Fibroblast of skin of scalp (primary cell): ENCODE measurements at places on chromosomes 6 and 20.

GRCh38 chr20:58650776-58651558 lies at the start of gene STX16:
Gene STX16 (plus strand): TSS chr20:58651283. CDS start chr20:58652007, 724 bp downstream.
- peak; percentile 96 for DNase-seq

DNA sequence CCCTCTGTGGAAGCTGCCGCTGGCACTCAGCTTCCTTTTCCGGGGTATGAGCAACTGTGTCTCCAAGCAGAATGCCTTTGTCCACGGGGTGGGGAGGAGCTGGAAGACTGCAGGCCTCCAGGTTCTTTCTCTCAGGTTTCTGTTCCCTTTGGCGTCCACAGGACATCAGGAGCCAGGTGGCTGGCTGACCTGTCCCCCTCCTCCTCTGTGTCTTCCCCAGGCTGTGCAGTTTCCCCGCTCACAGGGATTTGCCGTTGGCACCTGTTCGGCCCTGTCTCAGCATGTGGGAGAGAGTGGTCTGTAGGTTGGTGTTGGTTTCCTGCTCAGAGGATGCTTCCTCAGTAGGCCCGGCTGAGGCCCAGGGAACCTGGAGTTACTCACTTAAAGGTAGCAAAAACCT lies 43.5 kb downstream of the CDS2 start:
- DNase-seq: no peak

- no peak for DNase-seq
These were observed 578.2 kb upstream of the NRSN1 start for GRCh38 chr6:23547851-23548250.

DNA sequence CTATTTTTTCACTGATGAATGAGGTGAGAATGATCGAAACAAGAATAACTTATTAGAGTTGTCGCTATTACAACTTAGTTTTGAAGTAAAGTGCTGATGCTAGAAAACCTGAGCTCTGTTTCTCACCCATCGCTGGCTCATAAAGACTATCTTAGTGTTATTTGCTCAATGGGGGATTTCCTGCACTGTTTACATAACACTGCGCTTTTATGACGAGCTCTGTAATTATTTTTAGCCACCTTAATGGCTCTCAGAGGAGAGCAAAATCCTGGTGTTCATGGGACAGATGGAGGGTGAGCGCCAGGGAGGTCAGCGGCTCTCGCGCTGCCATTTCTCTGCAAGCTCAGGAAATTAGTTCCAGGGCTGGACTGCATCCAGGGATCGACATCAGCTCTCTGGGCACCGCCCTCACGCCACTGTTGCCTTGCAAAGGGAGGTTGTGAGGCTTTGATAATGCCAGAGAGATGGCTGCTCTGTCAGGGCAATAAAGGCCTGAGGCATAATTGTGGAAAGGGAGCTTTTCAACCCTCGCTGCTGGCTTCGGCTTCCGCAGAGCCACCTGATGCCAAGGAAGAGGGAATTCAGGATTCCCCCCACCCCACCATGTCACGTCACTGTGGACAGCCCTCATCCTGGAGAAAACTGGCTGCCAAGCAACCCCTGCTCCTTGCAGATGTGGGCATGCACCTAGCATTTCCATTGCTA lies 72.0 kb downstream of the DACT2 start:
- peak; percentile 21 for DNase-seq

- DNase-seq: no peak
These were observed 422.6 kb downstream of the QKI start for GRCh38 chr6:163836876-163837690.

- DNase-seq: no peak
These were observed 59.5 kb downstream of the PLEKHG1 start for GRCh38 chr6:150659046-150659763.

- peak; percentile 99 for DNase-seq
These were observed 55.2 kb downstream of the TGM2 start for GRCh38 chr20:38109591-38110524.

DNA sequence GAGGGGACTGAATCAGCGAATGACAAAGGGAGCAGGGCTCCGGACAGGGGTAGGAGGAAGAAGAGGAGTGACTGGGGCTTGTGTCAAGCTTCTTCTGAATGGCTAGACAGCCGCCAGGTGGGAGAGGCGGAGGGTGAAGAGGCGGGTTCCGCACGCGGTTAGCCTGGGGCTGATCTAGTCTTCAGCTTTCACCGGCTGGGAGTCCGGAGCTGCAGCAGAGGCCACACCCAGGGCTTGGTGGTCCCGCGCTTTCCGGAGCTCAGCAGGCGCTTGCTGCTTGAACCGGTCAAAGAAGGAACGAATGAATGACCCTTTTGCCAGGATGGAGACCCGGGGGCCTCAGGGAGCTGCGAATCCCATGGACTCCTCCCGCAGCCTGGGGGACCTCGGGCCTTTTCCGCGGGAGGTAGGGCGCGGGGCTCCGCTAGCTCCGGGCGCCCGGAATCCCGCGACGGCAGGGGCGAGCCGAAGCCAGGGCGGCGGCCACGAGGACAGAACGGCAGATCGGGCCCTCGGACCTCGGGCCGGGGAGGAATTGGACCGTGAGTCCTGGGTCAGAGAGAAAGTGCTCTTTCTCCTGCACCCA lies at the start of gene C6orf141:
Gene C6orf141 (plus strand): TSS at position 177 of the 586 bp plus-strand sequence. CDS start 125 bp downstream, at position 302.
- DNase-seq: no peak

DNA sequence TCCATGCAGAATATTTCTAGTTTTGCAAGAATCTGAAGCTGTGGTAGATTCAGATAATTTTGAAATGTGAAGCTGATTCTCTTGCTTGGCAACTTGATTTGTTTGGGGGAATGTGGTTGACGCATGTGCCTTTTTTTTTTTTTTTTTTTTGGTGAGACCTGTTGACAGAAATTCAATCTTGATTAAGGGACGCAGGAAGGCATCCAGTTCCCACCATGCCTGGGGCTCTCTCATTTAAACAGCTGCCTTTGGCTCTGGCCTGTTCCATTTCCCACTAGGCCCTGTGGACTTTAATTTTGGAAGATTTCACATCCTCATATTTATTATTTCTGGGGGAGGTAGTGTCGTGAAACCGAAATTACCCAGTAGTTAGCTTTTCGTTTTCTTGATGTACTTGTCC lies 8.6 kb downstream of the TPX2 start:
- peak; percentile 38 for DNase-seq

DNA sequence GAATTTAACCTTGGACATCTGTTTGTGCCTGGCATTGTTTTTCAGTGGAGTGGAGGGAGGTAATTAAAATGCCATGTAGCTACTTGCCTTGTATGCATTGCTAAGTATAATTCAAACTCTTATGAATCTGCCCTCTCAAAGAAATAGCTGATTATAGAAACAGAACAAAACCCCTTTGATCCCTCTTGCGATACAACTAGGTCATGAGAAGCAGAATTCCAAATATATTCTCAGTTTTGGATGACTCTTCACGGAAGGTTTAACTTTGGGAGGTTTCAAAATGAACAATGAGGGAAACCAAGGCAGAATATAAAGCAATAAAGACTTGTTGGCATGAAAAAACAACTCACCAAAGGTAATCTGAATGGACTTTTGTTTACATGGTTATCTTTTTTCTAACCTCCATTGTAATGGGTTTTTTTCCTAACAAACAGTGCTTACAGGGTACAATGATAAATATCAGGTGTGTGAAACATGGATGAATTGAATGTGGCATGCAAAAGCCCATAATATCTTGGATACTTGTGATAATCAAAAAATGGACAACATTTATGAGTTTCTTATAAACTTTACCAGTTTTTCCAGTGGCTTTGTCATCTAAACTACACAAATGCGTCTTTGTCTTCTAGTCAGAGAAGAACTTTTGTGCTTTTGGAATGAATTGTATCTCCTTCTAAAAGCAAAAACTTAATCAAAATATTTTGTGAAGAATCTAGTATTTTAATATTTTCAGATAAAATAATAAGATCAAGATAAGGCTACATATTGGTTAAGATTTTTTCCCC lies 15.7 kb upstream of the HEY2 start:
- no peak for DNase-seq

DNA sequence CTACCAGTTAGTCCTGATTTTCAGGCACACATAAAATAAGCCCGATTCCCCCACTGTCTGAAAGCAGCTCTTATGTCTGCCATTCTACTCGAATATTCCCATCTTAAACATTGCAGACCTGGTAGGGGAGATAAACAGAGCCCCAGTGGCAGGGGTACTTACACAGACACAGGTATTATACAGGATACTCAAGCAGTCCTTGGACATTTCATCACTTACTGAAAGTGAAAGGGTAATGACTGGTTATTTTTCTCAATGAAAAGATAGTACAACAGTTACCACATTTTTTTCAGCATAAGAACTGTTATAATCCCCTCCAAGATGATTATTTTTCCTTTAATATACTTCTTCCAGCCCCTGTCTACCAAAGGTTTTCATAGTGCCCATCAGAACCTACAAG lies 37.8 kb downstream of the TRPC4AP start:
- no peak for DNase-seq

DNA sequence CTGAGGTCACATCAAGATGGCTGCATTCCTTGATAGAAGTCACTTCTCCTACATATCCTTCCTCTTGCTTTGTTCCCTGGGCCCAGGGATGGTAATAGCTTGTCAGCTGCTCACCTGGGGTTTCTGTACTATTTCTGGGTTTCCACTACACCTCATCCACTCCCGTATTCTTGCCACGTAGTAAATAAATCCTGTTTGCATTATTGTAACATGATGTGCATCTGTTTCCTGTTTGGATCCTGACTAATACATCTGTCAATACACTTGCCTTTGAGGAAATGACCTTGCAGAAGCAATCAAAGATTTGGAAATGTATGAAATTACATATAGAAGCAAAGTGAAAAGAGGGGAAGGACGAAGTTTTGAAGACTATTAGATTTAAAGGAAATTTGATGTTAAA lies 619.0 kb downstream of the PHF3 start:
- no peak for DNase-seq

DNA sequence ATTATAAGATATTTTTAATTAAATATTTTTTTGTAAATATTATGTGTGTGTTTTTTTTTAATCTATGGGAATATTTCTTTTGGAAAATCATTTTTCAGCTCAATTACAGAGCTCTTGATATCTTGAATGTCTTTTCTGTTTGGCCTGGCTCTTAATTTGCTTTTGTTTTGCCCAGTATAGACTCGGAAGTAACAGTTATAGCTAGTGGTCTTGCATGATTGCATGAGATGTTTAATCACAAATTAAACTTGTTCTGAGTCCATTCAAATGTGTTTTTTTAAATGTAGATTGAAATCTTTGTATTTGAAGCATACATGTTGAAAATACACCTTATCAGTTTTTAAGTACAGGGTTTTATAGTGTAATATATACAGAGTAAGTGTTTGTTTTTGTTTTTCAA lies 2.6 kb downstream of the ID4 start:
- DNase-seq: no peak

DNA sequence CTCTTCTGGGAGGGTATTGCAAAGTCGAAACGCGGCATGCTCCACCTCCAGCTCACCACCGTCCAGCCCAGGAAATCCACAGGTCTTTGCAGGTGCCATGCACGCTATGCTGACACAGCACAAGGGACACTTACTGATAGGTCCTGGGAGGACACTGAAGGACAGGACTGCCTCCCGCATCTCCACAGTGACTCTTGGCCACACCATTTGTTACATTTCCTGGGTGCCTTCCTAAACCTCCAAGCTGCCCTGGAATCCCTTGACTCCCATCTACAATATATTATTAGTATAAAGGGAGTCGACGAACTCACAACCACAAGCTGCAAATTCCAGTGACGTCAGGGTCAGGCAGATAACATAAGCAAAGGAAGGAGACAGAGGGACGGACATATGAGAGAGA lies 106.9 kb downstream of the JPH2 start:
- peak; percentile 7 for DNase-seq

GRCh38 chr20:31691646-31692275 lies 30.9 kb downstream of the BCL2L1 start:
- DNase-seq: peak; percentile 58

GRCh38 chr6:41548098-41548840 lies 2.1 kb downstream of the FOXP4 start:
- DNase-seq: no peak
